NCI-H1092 (cell line): ENCODE measurements at places on chromosomes 6 and 20.

DNA sequence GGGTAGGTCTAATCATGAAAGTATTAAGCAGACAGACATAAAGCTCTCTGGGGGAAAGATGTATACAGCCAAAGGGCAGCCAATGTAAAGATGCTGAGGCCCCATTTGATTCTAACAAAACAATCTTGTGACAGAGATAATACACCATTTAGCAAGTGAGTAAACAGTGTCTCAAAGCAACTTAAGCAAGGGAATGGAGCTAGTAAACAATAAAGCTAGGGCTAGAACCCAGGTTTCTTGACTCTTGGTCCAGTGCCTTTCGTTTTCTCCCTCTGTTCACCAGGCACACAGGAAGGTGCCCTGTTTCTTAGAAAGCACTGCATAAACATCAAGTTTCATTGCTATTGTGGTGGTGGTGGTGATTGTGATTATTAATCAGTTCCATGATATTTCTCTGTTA lies 5.1 kb downstream of the ELOVL2 start:
- no peak for DNase-seq

- no peak for DNase-seq
Measured at GRCh38 chr6:6287415-6287814, 33.0 kb downstream of the F13A1 start.

- DNase-seq = no peak
Measured at GRCh38 chr6:163021054-163021453, 293.3 kb downstream of the PACRG start.

DNA sequence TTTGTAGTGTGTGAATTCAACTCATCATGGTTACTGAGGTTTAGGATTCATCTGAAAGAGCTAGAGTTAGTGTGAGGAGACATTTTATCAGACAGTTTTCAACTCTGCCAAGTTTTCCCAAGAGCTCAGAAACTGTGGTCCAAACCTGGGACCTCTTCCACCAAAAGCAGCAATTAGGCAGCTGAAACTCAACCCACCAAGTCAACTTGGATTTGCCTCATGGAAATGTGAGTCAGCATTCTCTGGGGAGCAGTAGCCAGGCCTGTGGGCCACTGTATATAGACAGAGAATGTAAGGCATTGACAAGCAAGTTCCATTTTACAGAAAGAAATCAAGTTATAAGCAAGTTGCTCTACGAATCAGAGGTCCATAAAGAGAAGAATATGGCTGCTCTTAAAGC lies 178.8 kb upstream of the HDDC2 start:
- DNase-seq = no peak

- DNase-seq = no peak
Measured at GRCh38 chr20:10824750-10825500, 151.1 kb upstream of the JAG1 start.

- DNase-seq = no peak
Measured at GRCh38 chr6:99458319-99458718, 33.2 kb upstream of the PNISR start.

DNA sequence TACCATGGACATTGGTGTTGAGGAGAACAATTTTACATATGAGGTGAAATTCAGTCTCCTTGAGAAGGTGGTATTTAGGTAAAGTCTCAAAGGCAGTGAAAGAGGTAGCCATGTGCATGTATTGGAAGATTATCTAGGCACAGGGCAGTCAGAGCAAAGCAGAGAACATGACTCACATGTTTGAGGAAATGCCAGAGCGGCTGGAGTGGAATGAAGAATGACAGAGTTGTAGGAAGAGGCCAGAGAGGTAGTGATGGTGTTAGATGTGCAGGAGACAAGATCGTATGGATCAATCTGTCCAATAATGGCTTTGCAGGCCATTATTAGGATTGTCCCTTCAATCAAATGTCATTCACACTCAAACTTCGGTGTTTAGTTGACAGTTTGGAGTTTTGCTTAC lies 449.4 kb upstream of the PTCHD4 start:
- DNase-seq = no peak

DNA sequence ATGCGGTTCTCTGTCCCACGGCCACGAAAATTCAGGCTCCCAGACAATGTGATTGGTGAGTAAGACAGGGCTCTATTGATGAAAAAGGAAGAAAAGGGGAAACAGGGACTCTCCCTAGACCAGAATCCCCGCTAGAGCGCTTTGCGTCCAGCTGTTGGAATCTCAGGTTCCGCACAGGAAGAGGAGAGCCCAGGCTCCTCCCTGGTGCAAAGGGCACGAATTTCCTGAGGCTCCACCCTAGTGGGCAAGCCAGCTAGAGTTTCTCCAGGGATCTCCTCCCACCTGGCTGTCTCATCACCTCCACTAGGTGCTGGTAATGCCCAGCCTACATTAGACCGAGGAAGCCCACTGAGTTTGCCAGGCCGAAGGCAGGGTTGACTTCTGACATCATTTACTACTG lies 135.9 kb upstream of the SOX4 start:
- no peak for DNase-seq

DNA sequence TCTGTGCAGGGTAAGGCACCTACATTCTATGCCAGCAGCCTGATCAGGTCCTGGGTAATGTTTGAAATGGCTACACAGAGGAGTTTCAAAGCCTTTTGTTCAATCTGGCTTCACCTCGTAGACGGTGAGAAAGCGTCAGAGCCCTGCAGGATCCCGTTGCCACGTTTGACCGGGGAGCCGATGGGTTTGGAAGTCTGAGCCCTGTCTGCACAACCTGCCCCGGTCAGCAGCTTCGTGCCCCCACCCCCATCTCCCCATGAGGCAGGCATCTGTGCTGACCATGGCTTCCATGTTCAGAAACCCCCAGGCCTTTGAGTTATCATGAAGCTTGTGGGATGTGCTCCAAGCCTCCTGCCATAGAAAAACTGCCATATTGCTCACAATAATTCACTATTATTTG lies 63.9 kb downstream of the PTPN1 start:
- no peak for DNase-seq

- no peak for DNase-seq
Measured at GRCh38 chr6:16248271-16248853, 10.0 kb downstream of the GMPR start.

DNA sequence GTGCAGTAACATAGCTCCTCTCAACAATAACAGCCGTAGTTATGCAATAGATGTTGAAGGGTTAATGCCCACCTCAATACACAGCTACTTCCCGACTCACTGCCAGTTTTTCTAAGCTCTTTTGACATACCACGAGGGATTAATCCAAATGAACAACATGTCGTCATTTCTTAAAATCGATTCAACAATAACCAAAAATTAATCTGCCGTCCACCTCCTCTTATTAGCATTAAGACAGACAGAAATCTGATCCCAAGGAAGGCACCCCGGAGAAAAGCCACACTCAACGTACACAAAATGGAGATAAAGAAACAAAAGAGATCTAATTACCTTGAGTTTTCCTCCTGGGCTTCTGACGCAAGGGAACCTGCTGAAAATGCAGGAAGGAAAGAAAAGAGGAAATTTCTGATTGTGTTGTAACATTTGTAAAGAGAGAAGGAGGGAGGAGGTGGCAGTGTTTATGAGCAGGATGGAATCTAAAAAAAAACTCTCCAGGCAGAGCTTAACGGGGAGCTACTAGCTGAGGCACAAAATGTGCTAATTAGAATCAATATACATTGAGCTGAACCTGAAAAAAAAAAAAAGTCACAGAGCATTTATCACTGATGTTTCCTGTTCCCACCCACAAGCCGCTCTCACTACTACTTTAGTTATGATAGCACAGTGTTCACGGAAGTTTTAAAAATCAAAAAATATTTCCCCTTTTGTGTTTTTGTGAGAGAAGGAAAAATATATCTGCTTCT lies 109.3 kb downstream of the IPCEF1 start:
- no peak for DNase-seq

DNA sequence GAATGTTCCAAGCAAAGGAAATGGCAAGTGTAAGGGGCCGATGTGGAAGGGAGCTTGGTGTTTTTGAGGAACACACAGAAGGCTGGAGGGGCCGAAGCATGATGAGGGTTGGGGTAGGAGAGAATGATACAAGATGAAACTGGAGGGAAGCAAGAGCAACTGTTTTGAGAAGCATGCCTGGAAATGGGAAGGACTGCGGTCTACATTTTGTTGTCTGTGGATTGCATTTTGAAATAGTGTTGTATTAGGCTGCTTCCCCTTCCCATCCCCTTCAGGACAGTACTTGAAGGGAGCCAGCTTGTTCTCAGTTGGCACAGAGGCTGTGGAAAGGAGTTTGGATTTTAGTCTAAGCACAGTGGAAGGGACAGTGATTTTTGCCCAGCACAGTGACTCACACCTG lies 2.2 kb downstream of the TM9SF4 start:
- no peak for DNase-seq

GRCh38 chr6:75657327-75657726 lies 55.6 kb downstream of the SENP6 start:
- DNase-seq = no peak

DNA sequence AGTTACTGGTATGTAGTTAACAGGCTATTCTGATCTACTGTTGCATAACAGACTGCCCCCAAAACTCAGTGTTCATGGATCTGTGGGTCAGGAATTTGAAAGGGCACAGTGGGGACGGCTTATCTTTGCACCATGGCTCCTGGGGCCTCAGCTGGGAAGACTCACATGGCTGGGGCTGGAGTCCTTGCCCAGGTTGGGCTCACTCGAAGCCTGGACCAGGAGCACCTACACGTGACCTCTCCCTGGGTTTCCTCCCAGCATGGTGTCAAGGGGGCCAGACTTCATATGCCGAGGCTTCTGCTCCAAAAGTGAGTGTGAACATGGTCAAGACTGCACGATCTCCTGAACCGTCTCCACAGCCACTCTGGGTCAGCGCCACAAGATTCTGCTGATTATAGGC lies 11.7 kb downstream of the SYNDIG1 start:
- no peak for DNase-seq

GRCh38 chr6:6781172-6781872 lies 192.8 kb downstream of the LY86 start:
- DNase-seq = no peak

DNA sequence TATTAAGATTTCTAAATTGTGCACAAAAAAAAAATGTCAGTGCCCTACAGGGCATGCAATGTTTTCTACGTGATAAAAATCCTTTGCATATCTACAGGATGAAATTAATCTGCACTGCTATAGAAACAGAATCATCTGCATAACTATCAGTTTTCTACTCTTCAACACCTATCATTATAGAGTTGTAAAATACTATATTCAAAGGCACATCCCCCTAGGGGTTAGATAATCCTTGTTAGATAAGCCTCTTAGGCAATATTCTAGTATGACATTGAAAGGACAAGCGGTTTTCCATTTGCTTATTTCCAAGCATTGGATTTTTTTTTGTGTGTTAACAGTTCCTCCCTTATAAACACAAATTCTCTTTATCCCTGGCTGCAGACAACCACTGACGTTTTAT lies 98.7 kb upstream of the LAMA2 start:
- DNase-seq = no peak

DNA sequence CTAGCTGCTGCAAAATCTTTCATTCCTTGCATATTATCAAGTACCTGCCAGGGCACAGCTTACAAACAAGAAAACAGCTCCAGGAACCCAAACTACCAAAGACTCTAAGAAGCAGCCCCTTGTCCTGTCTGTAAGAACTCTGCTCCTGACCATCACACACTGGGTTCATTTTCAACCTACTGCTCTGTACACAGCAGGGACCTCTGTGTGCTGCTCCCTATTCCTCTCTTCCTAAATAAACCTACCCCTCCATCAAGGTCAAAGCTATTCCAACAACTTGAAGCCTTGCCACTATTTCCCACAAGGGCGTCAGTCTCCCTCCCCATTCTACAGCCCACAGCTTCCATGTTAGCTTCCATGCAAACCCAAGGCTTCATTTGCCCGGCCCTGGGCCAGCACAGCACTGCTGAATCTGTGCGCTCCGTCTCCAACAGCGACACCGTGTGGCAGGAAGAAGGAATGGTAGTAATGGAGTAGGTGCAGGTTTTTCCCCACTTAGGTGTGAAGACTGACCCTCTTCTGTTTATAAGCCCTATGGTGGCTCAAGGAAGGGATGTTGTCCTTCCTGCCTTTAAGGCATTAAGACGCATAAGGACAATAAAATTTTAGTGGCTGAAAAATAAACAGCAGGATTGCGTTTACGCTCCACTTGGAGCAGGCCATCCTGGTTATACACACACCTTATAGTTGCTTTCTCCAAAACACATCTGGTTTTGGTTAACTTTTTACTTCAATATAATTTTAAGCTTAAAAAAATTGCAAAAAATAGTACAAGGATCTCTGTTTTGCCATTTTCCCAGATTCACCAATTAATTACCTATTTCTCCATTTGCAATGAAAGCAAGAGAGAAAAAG lies 115.2 kb upstream of the NXT1 start:
- DNase-seq = peak; percentile 39

GRCh38 chr6:162638931-162639574 lies 88.5 kb downstream of the PRKN start:
- no peak for DNase-seq

GRCh38 chr6:109736273-109737025 lies 45.4 kb downstream of the FIG4 start:
- no peak for DNase-seq

DNA sequence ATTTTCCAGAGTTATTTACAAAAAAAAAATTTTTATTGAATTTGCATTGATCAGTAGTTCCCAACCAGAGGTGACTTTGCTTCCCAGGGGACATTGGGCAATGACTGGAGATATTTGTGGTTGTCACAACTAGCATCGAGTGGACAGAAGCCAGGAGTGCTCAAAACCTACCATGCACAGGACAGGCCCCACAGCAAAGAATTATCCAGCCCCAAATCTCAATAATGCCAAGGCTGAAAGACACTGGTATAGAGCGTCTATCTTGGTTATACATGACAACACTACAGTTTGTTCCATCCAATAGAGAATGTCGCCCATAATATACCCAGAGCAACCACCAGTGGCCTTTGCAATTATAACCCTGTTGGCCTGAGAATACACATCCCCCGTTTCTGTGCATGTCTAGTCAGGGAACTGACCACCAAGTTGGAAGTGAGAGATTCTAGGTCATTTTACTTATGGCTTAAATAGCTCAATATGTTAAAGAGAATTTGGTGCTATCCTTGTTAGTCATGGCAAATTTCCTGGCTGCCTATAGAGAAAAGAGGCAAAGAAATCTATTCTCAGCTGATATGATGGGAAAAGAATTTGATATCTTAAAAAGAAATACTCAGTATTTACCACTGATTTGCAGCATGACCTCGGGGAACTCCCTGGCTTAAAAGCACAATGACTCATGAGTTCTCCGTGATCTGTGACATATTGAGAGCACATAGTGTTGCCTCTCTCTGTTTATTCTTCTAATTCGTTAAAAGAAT lies 76.0 kb upstream of the ADTRP start:
- DNase-seq = no peak

- DNase-seq = no peak
Measured at GRCh38 chr6:125818225-125818657, 27.5 kb downstream of the NCOA7 start.
